Heart right ventricle (tissue), 16 donors: ENCODE measurements at places on chromosomes 2 and 18. TPM values are rescaled to one million over a fixed set of nuclear protein-coding genes. Genes with fewer than 3 reads are reported as not detected.

The TSPYL6 gene
- not detected for total RNA-seq

The ALK gene
- total RNA-seq: 0.05 TPM

The SH3RF3 gene
- 7.2 TPM for total RNA-seq

GRCh38 chr2:144456680-144457079 is 63.2 kb downstream of the ZEB2 start:
- H3K4me1 ChIP-seq: peaks cover 64% of the 10 kb centered on the region
- peak; percentile 29 for DNase-seq
- no peak overlapping the region for H3K4me3 ChIP-seq
- no peak overlapping the region for H3K27ac ChIP-seq
- H3K36me3 ChIP-seq: no peaks in the 10 kb centered on the region
- no peaks in the 10 kb centered on the region for H3K27me3 ChIP-seq

The TRABD2A gene
- total RNA-seq: 0.41 TPM

DNA sequence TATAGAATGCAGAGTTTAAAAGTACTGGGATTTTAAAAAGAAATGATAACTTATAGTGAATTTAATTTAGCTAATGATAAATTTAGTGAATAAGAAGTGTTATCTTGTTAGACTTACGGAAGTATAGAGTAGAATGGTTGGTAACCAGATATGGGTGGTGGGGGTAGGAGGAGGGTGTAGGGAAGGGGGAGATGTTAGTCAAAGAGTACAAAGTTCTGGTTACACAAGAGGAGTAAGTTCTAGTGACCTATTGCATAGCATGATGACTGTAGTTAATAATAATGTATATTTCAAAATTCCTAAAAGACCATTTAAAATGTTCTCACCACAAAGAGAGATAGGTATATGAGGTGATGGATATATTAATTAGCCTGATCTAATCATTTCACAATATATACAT is 184.8 kb upstream of the STON1 start:
- no peak overlapping the region for H3K4me3 ChIP-seq
- H3K27ac ChIP-seq: no peak overlapping the region
- H3K36me3 ChIP-seq: no peaks in the 10 kb centered on the region
- H3K4me1 ChIP-seq: peaks cover 70% of the 10 kb centered on the region
- H3K27me3 ChIP-seq: no peaks in the 10 kb centered on the region
- no peak for DNase-seq

DNA sequence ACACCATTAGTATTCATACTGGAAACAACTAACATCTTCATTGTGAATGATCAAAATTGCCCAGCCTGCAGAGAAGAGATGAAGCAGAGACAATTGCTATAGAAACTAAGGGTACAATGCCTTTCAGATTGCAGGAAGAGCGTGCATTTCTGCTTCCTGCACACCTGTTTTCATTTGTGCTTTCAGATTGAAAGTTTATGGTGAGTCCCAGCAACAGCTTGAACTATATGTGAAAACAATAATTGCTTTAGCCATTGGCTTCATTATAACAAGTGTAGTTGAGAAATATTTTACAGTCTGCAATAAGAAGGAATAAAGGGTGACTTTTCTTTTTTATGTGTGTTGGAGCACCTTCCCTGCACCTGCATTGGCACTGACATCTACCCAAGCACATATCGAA is 136.3 kb downstream of the CD8B2 start:
- no peak overlapping the region for H3K4me3 ChIP-seq
- H3K27me3 ChIP-seq: peaks cover 8% of the 10 kb centered on the region
- no peak overlapping the region for H3K27ac ChIP-seq
- H3K36me3 ChIP-seq: no peaks in the 10 kb centered on the region

The RAX gene
- not detected for total RNA-seq

The TGFBRAP1 gene
- 12.7 TPM for total RNA-seq

The COA5 gene
- total RNA-seq: 20.2 TPM

The HOXD10 gene
- not detected for total RNA-seq

The GNAL gene
- 1.1 TPM for total RNA-seq

The UGT1A5 gene
- total RNA-seq: not detected

- H3K4me3 ChIP-seq: no peak overlapping the region
- no peak overlapping the region for H3K27ac ChIP-seq
- H3K27me3 ChIP-seq: no peaks in the 10 kb centered on the region
- DNase-seq: no peak
- peaks cover 6% of the 10 kb centered on the region for H3K36me3 ChIP-seq
- H3K4me1 ChIP-seq: peaks cover 4% of the 10 kb centered on the region
These were observed 71.7 kb downstream of the EIPR1 start for GRCh38 chr2:3305952-3306351.

DNA sequence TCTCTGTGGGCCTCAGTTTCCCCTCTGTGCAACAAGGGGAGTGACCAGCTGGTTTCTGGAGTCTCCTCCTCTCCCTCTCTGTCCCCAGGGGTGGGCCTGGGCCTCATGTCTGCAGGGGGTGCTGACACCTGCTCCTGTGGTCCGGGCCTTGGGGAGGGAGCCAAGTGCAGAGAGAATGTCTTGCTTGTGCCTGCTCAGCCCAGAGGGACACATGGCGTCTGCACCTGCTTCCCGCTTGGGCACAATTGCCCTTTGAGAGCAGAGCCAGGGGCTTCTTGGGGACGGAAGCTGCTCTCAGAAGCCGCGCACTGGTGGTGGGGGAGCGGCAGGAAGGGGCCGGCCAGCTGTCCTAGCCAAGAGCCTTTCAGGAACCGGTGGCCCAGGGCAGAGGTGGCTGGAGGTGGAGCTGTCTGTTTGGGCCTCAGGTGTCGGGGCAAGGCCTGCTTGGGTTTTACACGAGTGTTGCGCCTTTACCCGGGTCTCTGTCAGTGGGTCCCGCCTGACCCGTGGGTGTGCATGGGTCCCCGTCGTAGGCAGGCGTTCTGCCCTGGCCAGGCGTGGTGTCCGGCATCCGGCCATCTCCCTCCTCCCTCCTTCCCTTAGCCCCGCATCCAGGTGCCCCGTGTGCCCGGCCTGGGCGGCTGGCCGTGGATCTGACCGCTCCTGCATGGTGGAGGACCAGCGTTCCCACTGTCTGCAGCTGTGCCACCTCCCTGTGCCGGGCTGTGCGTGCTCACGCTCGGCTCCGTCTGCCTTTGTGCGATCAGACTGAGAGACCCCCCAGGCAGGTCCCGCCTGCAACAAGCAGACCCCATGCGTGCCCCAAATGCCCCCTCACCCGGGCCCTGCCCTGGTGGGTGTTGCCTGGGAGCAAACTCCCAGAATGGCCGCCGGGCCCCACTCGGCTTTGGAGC is 4.0 kb downstream of the NEU4 start:
- no peak overlapping the region for H3K27ac ChIP-seq
- H3K36me3 ChIP-seq: no peaks in the 10 kb centered on the region
- DNase-seq: peak; percentile 14
- peaks cover 23% of the 10 kb centered on the region for H3K4me1 ChIP-seq

GRCh38 chr2:240812301-240812680 is 7.7 kb downstream of the KIF1A start:
- peaks cover 22% of the 10 kb centered on the region for H3K27me3 ChIP-seq
- no peaks in the 10 kb centered on the region for H3K36me3 ChIP-seq
- H3K27ac ChIP-seq: no peak overlapping the region
- H3K4me1 ChIP-seq: no peaks in the 10 kb centered on the region
- DNase-seq: no peak

GRCh38 chr2:164522561-164522981 is 98.7 kb downstream of the GRB14 start:
- no peak overlapping the region for H3K27ac ChIP-seq
- no peaks in the 10 kb centered on the region for H3K4me1 ChIP-seq
- no peaks in the 10 kb centered on the region for H3K36me3 ChIP-seq
- DNase-seq: no peak
- H3K4me3 ChIP-seq: no peak overlapping the region

- H3K4me1 ChIP-seq: peaks cover 9% of the 10 kb centered on the region
- no peaks in the 10 kb centered on the region for H3K27me3 ChIP-seq
- no peak overlapping the region for H3K27ac ChIP-seq
These were observed 9.7 kb downstream of the CREB1 start for GRCh38 chr2:207539470-207539869.

The STON1 gene
- 8.0 TPM for total RNA-seq

- no peak for DNase-seq
- H3K36me3 ChIP-seq: no peaks in the 10 kb centered on the region
- H3K4me1 ChIP-seq: peaks cover 91% of the 10 kb centered on the region
- no peaks in the 10 kb centered on the region for H3K27me3 ChIP-seq
These were observed 109.6 kb upstream of the EML6 start for GRCh38 chr2:54613794-54614257.

DNA sequence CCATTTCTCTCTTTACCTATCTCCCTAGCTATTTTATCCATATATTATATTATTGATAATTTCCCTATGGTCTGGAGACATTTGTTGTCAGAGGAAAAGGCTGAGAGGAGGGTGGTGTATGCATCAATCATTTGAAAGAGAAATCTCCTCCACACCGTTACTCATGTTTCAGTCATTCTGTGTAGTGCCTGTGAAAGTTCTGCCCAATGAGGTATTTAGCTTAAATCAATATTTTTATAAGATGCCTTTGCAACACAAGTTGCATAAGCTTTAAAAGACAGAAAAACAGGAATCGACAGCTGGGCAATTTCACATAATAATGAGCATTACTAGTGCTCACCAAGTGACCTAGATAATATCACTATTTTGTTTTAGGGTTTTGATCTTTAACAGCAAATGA is 363.7 kb upstream of the FSIP2 start:
- no peak overlapping the region for H3K27ac ChIP-seq
- H3K4me3 ChIP-seq: no peak overlapping the region
- H3K36me3 ChIP-seq: no peaks in the 10 kb centered on the region
- no peak for DNase-seq
- no peaks in the 10 kb centered on the region for H3K27me3 ChIP-seq
- H3K4me1 ChIP-seq: no peaks in the 10 kb centered on the region

GRCh38 chr2:19519045-19519444 is 160.6 kb upstream of the OSR1 start:
- H3K4me1 ChIP-seq: no peaks in the 10 kb centered on the region
- H3K36me3 ChIP-seq: no peaks in the 10 kb centered on the region
- H3K27ac ChIP-seq: no peak overlapping the region
- no peak overlapping the region for H3K4me3 ChIP-seq
- no peaks in the 10 kb centered on the region for H3K27me3 ChIP-seq
- no peak for DNase-seq

The CYP26B1 gene
- total RNA-seq: 4.6 TPM

The HOXD11 gene
- total RNA-seq: not detected

The NEURL3 gene
- not detected for total RNA-seq

DNA sequence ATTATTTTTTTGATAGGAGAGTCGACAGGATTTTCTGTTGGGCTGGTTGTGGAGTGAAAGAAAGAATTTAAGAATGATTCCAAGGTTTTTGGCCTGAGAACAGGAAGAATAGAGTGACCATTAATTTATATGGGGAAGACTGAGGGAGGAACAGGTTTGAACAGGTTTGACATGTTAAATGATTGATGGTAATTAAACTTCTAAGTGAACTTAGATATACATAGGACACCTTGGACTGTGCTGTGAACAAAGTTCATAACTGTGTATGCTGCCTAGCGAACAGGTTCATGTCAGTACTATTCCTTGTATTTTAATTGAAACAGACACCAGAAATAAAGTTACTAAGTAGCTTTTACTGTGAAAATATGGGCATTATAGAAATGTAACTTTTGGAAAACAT is 212.0 kb downstream of the SPAG16 start:
- no peaks in the 10 kb centered on the region for H3K4me1 ChIP-seq
- DNase-seq: no peak
- H3K27ac ChIP-seq: no peak overlapping the region
- H3K27me3 ChIP-seq: no peaks in the 10 kb centered on the region
- no peaks in the 10 kb centered on the region for H3K36me3 ChIP-seq

GRCh38 chr18:21389903-21390302 is 147.9 kb downstream of the GREB1L start:
- H3K36me3 ChIP-seq: no peaks in the 10 kb centered on the region
- no peak overlapping the region for H3K4me3 ChIP-seq
- no peak for DNase-seq
- no peaks in the 10 kb centered on the region for H3K27me3 ChIP-seq
- no peaks in the 10 kb centered on the region for H3K4me1 ChIP-seq

The TLX2 gene
- total RNA-seq: not detected

DNA sequence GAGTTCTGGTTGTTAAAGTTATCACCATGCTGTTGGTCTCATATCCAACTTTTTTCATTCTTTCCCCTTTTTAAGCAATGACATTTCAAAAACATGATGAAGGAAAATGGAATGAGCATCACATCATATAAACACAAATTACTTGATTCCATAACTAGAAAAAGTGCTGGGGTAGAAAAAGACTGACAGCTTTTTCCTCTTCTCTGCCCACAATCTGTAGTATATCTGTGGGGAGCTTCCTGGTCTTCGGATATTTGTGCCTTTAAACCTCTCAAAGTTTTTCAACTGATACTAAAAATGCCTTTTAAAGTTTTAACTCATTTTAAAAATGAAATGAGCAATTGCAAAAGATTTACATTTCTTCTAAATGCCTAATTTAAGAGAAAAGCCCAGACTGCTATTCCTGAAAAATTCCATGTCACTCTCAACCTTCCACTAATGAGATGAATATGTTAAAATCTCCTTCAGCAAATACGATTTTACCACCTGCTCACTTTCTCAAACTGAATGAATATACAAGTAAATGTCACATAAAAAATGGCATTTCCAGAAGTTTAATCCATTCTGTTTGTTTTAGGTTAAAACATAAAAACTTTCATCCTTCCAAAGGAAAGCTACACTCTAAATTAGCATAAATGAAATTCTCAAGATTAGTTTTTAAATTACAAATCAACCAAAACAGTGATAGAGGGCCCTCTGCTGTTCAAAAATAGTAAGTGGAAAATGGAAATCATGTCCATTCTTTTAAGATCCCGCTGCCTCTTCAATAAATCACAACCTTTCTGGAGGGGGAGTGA is 2.1 kb downstream of the DNAH7 start:
- no peak overlapping the region for H3K4me3 ChIP-seq
- H3K27ac ChIP-seq: no peak overlapping the region
- no peaks in the 10 kb centered on the region for H3K36me3 ChIP-seq
- DNase-seq: no peak

DNA sequence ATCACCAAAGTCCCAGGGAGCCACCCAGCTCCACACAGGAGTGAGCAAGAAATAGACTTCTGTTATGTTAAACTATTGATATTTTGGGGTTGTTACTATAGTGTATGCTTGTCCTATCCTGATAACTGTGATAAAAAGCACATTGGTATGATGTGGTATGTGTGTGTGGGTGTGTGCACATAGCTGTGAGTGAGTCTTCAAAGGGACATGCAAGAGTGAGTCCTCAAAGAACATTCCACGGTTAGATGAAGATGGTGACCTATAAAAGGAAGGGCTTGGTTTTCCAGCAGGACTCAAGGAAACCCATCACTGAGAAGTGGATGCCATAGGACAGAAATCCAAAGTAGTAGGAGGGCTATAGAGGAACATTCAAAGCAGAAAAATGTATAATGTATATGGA is 342.9 kb downstream of the TSN start:
- H3K36me3 ChIP-seq: no peaks in the 10 kb centered on the region
- no peaks in the 10 kb centered on the region for H3K27me3 ChIP-seq
- H3K4me1 ChIP-seq: no peaks in the 10 kb centered on the region
- H3K27ac ChIP-seq: no peak overlapping the region
